ENCODE measurements at places on chromosomes 2 and 18.

DNA sequence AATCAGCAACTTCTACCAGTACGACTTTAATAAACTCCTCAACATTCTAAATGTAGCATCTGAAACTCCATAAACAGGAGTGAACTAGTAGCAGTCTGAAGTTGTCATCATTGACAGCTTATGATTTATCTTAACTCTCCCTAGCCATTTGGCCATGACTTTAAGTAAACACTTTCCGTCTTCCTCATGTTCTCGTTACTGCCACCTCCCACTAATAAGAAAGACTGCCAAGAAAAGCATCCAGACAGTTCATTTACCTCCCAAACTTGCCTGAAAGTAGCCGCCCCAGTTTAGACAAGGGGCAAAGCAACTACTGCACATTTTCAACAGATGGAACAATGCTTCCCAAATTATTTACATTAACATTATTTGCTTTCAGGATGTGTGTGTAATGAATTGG is 287.5 kb downstream of the OSR1 start:
- no peak for DNase-seq

- no peak for DNase-seq
Observed at GRCh38 chr2:196182439-196183171, 11.2 kb upstream of the STK17B start.

- no peak for DNase-seq
Observed at GRCh38 chr18:37320317-37320716, 245.3 kb downstream of the CELF4 start.

DNA sequence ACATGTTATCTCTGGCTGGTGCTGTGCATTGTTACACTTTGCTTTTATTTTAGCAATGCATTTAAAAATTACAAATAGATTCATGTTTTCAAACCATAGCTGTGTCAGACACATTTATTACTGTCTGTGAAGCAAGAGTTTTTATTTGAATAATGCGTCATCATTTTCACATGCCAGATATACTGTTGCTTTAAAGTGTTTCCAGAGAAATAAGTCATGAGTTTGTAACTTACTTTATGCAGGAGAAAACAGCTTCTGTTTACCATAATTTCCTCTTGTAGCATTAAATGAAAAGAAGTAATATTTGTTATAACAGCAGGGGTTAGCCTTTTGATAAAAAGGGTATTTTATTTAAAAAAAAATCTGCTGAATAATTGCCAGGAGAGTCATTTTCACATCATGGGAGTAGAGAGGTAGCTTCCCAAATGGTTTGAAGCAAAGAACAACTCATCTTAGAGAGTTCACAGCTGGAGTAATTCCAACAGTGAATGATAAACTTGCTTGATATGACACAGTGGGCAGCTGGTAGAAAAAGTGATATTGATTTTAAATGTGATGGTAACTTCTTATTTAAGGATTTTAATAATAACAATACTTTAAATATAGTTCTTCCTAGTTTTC is 1274.5 kb upstream of the CRIM1 start:
- DNase-seq = no peak

- no peak for DNase-seq
Observed at GRCh38 chr2:241500431-241500975, 7.9 kb downstream of the STK25 start.

- DNase-seq = no peak
Observed at GRCh38 chr2:233674995-233675394, 3.3 kb downstream of the UGT1A9 start.
